ENCODE measurements at places on chromosomes 2 and 18. TPM values are rescaled to one million over a fixed set of nuclear protein-coding genes. Genes with fewer than 3 reads are reported as not detected.

- DNase-seq, result no peak
Observed at GRCh38 chr2:206150168-206150567, 9.1 kb downstream of the NDUFS1 start.

DNA sequence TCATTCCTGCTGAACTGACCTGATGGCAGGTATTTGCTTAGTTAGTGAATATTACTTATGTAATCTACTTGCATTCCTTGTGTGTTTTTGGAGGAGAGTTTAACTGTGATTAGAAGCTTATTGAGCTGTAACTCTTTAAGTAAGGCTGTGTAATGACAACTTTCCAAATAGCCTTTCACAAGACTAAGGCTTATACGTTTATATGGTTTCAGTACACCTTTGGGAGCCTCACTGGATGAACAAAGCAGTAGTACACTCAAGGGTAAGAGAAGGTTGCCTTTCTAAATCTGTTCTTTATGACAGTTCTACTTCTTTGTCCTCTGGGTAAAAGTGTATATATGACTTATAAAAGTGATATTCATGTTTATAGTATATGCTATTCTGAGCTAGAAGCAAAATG lies 4.3 kb downstream of the ITPRID2 start:
- DNase-seq, result no peak

DNA sequence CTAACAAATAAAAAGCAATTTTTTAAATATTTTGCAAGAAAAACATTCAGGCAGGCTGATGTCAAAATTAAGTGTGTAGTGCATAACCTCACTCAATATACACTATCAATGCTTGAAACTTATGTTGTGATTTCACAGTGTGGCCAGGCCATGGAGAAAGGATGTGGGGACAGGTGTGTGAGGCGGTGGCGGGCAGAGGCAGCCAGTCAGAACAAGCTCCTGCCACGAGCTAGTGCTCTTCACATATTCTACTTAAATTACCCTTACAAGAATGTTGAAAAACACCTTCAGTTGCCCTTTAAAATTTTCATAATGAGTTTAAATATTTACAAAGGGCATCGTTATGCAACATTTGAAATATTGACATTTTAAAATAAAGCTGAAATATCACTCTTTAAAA lies 43.2 kb downstream of the CYB5A start:
- no peak for DNase-seq

DNA sequence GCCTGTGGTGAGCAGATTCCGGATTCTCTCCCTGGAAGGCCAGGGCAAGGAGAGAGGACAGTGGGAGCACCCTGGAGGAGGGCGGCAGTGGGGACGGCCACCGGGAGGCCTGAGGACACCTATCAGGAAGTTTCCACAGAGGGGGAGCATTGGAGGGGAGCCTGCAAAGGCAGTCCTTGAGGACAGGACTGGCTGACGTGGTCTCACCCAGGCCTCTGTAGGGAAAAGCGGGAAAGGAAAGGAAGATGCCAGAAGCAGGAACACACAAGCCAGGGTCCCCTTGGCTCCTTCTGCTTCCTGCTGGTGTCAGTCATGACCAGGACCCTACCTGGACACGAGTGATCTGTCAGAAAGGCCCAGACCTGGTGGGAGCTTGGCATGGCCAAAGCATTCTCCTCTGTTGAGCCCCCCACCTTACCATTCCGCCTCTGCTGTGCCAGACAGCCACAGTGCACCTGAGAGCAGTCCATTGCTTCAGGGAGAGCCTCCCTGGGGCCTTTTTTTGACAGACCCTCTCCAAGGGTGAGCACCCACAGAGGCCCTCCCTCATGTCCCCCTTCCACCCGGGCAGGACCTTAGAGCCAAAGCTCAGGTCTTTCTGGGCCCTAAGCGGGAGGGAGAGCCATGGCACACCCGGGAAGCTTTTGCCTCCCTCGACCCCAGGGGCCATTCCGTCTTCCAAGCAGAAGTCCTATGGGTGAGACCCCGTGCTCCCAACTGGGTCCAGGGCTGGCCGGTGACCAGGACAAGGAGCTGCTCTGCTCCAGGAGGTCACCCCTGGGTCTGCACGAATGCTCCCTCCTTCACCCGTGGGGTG lies 333.1 kb downstream of the DYSF start:
- DNase-seq, result no peak

- no peak for DNase-seq
Observed at GRCh38 chr18:62287781-62288664, 37.1 kb upstream of the TNFRSF11A start.

DNA sequence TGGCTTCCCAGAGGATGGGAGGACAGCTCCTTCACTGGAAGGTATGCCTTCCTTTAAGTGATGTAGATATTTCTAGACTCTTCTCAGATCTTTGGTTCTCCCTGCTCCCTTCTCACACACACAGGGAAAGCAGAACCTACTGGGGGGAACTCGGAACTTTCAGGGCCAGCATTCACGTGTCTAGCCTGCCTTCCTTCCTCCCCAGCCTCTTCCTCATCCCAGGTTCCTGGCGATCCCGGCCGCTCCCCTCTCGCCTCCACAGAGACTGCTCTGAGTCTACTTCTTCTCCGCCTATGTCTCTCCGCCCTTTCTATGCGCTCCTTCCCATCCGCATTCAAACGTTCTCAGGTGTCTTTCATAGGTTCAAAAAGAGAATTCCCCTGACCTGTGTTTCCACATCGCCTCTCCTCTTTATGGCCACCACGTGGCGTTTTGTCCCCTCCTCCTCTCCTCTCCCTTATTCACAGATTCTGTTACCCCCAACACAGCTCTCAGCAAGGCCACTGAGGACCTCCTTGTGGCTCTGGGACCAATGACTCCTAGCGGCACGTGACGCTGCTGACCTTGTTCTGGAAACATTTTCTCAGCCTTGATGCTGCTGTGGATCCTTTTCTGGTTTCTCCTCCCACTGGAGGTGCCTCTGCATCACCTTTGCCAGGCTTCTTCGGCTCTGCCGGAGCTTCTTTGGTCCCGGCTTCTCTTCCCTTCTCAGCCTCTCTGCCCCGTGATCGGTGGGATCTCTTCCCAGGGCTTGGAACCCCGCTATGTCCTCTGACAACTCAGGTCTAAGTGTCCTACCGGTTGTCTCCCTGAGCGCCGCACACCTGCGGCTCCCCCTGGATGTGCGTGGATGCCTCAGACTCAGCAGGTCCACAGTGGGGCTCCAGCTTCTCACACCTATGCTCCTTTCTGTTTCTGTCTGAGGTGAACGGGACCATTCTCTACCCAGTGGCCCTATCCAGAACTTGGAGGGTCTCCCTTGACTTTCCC lies 77.5 kb downstream of the VAPA start:
- no peak for DNase-seq

Gene SP110
- 28.3 TPM for total RNA-seq
